Mesothelial cell of epicardium (in vitro differentiated cells): ENCODE measurements at places on chromosomes 12 and 14.

DNA sequence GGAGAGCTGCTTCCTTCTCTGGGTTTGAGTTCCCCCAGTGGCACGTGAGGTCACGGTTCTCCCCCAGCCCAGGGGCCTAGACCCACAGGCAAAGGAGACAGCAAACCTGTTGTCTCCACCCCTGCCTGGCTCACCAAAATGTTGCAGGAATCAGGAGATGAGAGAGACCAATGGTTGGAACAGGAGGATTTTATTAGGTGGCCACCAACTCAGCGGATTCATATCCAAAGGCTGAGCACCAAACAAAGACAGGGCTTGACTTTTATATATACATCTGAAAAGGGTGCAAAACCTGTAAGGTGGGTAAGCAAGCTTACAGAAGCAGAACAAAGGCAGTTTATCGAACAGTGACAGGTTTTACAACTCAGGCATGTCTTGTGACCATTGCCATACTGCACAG is 9.2 kb upstream of the ADAM21 start:
- DNase-seq, result no peak

- no peak for DNase-seq
Measured at GRCh38 chr12:26823390-26823789, 9.6 kb downstream of the ITPR2 start.

- no peak for DNase-seq
Measured at GRCh38 chr12:904010-904414, 45.5 kb downstream of the RAD52 start.

DNA sequence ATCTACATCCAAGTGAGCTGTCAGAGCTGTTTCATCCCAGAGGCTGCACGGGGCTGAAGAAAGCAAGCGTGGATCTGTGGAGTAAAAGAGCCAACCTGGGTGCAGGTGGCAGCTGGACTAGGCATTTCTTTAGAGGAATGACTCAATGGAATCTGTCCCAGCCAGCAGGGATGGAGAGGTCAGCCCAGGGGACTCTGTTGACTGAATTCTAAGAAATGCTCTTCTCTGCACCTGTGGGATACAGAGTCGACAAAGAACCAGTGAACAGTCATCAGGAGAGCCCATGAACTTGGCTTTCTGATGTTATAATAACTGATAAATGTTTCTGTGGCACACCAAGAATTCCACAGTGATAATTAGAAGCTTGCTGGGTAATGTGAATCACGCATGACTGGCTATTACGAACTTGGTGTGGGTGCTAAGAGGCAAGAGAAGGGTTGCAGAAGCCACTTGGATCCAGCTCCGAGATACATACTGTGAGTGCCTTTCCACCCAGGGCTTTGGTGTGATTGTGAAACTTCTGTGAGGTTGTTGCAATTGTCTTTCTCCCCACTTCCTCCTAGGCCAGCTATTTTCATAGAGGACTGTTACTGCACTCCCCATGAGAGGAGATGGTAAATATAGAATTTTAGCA is 16.2 kb downstream of the PYGL start:
- DNase-seq, result no peak

DNA sequence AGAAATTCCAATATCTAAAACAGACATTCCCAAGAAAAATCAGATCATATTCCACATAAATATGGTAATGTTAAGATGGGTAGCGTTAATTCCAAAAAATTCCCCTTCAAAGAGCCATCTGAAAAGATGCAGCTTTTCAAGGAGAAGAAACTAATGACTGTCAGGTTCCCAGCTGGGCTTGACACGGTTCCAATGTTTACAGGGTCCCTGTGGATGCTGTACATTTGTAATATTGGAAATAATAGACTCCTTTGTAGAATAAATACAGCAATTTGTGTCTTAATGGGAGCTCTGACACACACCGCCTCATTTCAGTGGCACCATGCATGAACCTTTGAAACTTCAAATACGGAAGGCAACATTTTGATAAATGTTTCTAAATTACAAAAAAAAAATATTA is 140.6 kb downstream of the ITPR2 start:
- no peak for DNase-seq

DNA sequence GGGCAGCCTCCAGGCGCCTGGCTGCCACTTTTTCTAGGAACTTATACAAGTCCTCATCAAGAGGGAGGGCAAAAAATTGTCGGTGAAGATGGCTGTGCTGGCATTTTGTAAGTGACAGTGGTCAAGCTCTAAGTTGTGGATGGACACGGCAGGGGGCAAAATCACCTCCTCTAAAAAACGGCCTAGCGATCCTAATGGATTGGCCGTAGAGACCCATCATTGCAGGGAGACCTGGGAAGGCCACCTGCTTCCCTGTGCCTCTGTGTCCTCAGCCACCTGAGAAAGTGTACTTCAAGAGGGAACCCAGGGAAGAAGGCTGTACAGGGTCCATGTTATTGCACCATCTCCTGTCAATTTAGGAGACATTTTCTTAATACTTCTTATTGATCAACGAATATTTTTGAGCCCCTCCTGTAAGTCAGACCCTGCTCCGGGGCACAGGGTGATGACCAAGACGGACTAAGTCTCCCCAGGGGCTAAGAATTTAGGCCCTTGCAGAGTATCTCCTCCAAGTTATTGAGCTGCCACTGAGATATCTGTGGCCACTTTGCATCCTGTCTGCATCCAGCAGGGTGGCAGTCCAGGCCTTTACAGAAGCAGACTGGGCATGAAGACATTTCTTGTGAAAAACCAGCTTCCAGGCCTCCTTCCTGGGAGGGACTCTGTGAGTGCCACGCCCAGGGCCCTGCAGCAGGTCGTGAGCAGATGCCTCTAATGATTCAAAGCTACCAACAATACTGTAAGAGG is 40.5 kb downstream of the PSMA6 start:
- no peak for DNase-seq
